ENCODE measurements at places on chromosomes 16 and 17.

GRCh38 chr16:75073545-75074303 is 42.9 kb downstream of the LDHD start:
- DNase-seq = no peak

- DNase-seq = no peak
Observed at GRCh38 chr16:55730115-55730514, 74.3 kb downstream of the SLC6A2 start.

GRCh38 chr17:78993981-78994671 is 14.4 kb upstream of the LGALS3BP start:
- DNase-seq = no peak

- no peak for DNase-seq
Observed at GRCh38 chr16:30060836-30061554, 4.6 kb upstream of the ALDOA start.

- no peak for DNase-seq
Observed at GRCh38 chr17:28665994-28666393, 4.0 kb downstream of the SUPT6H start.

GRCh38 chr17:8941980-8942622 is 23.4 kb downstream of the PIK3R5 start:
- no peak for DNase-seq

- DNase-seq = no peak
Observed at GRCh38 chr16:17951378-17951777, 385.2 kb downstream of the NPIPA8 start.

DNA sequence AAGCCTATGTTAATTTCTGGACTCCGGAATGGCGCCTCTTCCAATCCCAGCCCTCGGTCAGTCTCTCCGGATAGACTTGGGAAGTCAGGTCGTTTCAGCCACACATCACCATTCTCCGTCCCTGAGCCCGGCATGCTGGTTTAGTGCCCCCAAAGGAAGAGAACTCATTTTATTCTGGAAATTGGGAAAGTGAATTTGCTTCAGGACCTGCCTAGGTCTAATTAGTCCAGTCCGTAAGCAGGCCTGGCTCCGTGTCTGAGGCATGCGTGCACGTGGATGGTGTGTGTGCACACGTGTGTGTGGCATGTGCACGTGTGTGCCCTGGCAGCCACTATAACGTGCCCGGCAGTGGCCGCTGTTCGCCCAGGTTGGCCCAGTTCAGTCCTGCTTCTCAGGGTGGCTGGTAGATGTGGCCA is 77.4 kb downstream of the RPA1 start:
- no peak for DNase-seq

GRCh38 chr16:68972720-68973119 is 129.4 kb downstream of the TANGO6 start:
- no peak for DNase-seq

- DNase-seq = no peak
Observed at GRCh38 chr17:17051791-17052461, 9.7 kb downstream of the MPRIP start.

- no peak for DNase-seq
Observed at GRCh38 chr16:47574091-47575054, 113.2 kb downstream of the PHKB start.

- no peak for DNase-seq
Observed at GRCh38 chr16:11097094-11097786, 152.9 kb downstream of the CLEC16A start.

- no peak for DNase-seq
Observed at GRCh38 chr17:73342050-73342522, 30.3 kb upstream of the CDC42EP4 start.

DNA sequence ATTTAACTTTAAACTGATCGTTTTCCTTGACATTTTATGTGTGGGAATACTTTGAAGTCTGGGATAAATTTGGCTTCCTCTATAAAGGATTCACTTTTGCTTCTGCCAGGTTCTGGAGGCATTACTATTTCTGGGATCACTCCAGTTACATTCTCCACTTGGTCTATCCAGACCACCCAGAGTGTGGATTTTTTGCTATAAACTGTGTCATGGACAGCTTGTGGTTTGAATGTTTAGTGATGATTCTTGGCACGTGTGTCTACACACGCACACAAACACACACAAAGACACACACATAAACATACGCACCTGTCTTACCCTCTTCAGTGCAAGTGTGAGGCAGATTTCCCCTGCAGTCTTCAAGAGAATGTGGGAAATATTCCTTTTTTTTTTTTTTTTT is 27.4 kb upstream of the MSI2 start:
- no peak for DNase-seq

GRCh38 chr17:47918006-47918405 is 22.0 kb downstream of the SP2 start:
- no peak for DNase-seq

DNA sequence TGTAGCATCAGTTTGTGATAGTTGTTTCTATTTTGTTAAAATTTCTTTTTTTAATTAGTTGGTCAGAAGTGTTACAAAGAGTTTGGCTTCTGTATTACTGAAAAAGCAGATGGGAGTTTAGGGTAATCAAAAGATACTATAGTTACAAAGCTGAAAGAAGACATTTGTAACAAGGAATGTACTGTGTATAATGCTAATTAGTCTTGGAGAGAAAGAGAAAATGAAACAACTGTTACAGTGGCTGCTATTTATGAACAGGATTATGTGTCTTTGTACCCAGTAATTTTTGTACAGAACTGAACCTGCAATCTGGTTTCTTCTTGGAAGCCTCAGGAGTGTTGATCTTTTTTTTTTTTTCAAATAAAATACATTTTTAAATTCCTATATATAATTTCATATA is 14.3 kb downstream of the GDPD1 start:
- DNase-seq = no peak

DNA sequence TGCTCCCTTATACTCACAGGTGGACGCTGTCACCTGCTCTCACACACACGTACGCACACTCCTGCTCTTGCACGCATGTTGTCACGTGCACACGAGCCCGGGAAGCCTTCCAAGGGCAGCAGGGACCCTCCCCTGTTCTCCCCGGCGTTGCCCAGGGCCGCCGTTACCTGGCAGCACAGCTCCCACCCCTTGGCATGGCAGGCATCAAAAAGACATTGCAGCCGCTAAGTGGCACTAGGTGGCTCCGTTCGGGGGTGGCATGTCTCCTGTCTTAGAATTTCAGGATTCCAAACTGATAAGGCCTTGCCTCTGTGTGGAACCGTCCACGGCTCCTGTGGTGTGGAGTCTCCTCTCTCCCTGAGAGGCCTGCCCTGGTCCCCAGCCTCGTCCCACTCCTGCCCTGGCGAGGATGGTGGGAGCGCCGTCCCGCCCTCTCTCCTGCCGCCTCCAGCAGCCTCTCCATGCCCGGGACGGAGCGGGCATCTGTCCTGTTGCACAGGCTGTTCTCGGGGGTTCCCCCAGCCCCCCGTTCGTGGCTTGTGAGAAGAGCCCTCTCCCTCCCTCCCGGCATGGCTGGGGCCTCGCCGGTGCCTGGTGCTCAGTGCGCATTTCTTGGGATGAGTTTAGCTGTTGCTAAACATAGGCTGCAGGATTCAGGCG is 126.7 kb upstream of the GSE1 start:
- DNase-seq = no peak

GRCh38 chr17:1107777-1108477 is 71.9 kb downstream of the ABR start:
- no peak for DNase-seq

DNA sequence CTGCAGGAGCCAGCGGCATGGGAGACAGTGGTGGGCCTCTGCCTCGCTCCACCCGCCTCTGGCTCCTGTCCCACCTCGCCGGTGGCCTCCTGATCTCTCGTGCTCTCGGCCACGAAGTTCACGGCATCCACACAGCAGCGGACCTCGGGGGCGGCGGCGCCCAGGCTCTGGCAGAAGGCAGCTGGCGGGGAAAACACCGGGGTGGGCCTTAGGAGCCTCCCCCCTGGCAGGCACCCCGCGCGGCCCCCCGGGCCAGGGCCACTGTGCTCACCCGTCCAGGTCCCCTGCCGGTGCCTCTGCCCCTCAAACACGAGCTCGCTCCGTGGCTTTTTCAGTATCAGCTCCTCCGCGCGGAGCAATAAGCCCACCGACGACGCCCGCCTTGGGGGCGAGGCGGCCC is 409 bp upstream of the C17orf107 start:
- DNase-seq = no peak
